GM10248 (cell line): ENCODE measurements at places on chromosomes 4 and X.

DNA sequence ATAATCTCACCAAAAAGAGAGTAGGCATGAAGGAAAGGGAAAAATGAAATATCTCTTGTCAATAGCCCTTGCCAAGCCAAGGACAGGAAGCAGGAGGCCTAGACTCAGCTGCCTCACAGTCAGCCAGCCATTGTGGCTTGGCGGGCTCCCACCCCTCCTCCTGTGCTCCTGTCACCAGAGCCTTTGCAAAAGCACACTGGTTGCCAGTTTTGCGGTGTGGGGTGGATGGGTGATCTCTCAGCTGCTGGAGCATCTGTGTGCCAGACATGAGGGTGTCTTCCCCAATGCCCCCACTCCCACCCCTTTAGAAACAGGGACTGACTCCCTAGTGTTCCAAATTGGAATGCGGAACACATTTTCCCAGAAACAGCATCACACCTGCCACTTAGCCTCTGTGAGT is 26.1 kb downstream of the ARHGEF6 start:
- no peak for DNase-seq

DNA sequence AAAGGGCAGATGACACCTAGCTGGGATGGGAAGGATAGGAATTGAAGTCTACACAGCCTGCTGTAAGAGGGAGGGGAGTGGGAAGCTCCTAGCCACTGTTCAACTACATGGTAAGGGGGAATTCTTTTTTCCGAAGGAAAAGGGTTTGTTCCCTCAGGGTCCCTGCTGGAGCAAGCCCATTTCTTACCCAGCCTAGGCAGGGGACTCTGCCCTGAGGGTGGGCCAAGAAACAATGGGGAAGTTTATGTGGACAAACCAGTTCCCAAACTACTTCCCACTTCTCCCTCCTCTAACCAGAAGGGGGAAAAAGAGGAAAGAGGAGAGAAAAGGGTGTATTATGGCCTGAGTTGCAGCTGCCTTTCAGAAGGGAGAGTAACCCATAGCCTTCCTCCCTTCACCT is 13.5 kb upstream of the VSIG4 start:
- no peak for DNase-seq

- no peak for DNase-seq
These were observed 271.9 kb downstream of the GPM6A start for GRCh38 chr4:175540151-175540550.

GRCh38 chrX:114952696-114953095 is 64.7 kb downstream of the IL13RA2 start:
- DNase-seq = no peak
